OCI-M1 (cell line): ENCODE measurements at places on chromosomes 2 and 18.
A peak's percentile ranks its signal among the peaks of the same experiment; 100 is the strongest.

- DNase-seq: peak; percentile 72
Observed at GRCh38 chr2:152962446-152962845, 244.0 kb downstream of the ARL6IP6 start.

- no peak for DNase-seq
Observed at GRCh38 chr2:179049203-179049545, 763 bp downstream of the CCDC141 start.

- DNase-seq: no peak
Observed at GRCh38 chr2:222465746-222466145, 41.4 kb downstream of the SGPP2 start.

DNA sequence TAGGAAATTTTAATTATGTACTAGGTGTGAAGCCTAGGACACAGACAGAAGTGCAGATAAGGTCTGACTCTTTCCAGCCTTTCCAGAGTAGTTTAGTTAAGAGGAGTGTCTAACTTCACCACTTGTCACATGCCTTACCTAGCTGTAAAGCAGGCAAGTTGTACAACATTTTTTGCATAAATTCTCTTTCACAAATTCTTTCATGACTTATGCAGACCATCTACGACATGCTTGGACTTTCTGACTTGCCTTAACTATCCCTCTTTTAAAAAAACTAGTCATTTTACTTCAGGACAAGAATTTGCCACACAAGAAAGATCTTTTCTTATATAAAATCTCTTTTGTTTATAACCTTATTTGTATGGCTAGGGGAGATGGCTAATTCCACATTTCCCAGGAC lies 1273.6 kb upstream of the SLC39A10 start:
- DNase-seq: peak; percentile 45

GRCh38 chr2:178949151-178949550 lies 100.8 kb downstream of the CCDC141 start:
- DNase-seq: no peak

- no peak for DNase-seq
Observed at GRCh38 chr2:130776550-130776949, 21.2 kb downstream of the AMER3 start.

DNA sequence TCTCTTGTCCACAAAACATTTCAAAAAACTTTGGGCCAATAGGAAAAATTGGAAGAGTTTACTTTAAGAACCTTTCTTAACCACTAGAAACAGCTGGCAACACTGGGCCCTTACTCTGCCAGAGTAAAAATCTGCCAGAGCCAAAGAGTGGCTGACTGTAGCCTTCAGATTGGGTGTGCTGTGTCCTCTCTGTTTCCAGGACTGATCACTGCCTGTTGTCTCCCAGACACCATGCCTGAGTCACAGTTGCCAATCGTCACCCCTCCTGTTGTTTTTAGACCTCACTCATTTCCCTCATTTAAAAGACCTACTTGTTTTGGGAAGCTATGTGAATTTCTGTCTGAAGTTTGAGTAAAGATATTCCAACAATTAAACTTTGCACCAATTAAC lies 159.1 kb downstream of the PPP1R1C start:
- no peak for DNase-seq

DNA sequence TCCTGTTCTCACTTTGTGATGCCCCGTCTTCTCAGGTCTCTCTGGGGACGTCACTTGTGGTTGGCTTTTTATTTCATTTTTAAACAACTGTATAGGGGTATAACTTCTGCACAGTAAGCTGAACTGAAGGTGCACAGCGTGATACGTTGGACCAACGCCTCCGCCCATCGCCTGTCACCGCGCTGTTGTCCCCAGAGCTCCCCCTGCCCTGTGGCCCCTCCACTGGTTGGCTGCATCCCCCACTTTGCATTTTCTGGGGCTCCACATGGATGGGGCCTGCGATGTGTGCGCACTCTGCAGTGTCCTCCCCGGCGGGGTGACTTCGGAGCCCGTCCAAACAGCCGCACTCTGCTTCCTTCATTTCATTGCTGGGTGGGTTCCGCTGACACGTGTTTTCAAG lies 14.3 kb downstream of the GPR35 start:
- DNase-seq: no peak

- DNase-seq: no peak
Observed at GRCh38 chr2:88226754-88227153, 56.6 kb downstream of the THNSL2 start.

DNA sequence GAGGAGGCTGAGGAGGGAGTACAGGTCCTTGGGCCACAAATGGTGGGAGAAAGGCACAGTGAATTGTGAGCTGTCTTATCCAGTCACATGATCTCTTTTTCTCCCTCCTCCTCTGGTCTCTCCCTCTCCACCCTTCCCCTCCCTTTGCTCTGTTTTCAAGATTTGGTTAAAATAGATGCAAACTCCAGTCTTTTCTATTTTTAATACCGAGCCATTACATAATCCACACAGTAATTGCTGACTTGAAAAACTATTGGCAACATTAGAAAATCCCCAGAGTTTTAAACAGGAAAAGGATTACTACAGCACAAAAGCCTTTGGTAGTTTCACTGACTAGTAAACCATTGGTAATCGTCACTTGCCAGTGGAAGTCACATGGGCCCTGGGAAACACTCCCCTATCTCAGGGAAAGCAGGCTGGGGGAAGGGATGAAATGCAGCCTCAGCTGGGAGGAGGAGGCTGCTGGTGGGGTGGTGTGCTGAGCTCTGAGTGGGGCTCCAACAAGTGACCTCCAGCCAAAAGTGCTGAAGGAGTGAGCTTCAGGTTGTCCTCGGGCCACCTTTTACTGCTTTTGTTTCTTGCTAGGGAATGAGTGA lies 57.4 kb upstream of the PCBP1 start:
- DNase-seq: peak; percentile 91

DNA sequence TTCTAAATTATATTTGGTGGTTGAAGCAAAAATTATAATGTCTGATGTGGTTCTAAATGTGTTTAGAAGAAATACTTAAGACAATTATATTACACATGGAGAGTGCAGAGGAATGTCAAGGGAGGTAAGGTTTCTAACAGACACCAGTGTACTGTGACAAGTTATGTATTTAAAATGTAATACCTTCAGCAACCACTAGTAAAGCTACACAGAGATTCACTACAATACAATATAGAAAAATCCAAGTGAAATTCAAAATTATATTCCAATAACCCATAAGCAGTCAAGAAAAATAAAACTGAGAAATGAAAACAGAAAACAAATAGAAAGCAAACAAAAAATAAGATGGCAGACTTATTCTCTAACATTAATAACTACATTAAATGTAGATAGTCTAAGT lies 249.5 kb upstream of the KLHL14 start:
- no peak for DNase-seq

DNA sequence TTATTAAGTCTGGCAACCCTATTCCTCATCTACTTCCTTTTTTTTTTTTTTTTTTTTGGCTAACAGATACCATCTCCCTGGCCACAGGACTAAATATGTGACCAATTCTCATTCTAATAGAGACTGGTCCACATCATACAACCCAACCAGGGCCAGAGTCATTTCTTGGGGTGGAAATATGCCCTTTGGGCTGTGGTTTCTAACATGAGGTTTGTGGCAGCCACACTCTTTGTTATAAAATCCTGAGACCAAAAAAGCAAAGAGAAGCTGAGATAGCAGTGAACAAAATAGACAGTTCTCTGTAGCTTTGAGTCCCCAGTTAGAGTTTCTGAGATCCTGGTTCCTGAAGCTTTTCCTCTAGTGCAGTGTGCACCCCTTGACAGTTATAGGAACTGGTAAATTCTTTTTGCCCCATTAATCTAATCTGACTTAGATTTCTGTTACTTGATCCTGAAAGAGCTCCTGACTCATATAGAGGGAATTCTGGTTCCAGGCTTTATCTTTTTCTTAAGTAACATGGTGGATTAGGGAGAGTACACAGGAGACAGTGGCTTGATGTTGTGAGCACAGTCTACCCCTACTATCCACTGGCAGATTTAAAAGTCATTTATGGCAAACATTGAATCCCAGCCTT lies 86.8 kb downstream of the MAIP1 start:
- peak; percentile 18 for DNase-seq

GRCh38 chr18:5951515-5952091 lies 56.3 kb upstream of the TMEM200C start:
- DNase-seq: no peak

- DNase-seq: no peak
Observed at GRCh38 chr18:75089748-75090327, 119.1 kb downstream of the PTGR3 start.

- peak; percentile 10 for DNase-seq
Observed at GRCh38 chr2:169361706-169362117, 622 bp downstream of the LRP2 start.

GRCh38 chr2:123961576-123961975 lies 63.5 kb upstream of the CNTNAP5 start:
- DNase-seq: no peak

DNA sequence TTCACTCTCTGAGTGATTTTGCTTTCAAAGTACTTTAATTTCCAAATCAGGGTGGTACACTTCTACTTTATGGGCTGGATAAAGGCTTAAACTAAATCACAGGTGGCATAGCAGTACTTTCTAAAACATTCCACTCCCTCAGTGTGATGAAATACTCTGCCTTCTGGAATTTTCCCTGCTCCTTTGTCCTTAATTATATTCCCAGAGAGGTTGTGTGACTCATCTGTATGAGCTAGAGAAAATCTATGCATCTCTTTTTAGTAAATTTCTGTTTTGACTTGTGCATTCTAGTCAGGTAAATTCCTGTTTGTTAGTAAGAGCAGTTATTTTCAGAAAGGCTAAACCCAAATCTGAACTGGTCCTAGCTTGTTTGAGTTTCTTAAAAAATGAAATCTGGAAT lies 29.0 kb upstream of the PLA2R1 start:
- DNase-seq: no peak

DNA sequence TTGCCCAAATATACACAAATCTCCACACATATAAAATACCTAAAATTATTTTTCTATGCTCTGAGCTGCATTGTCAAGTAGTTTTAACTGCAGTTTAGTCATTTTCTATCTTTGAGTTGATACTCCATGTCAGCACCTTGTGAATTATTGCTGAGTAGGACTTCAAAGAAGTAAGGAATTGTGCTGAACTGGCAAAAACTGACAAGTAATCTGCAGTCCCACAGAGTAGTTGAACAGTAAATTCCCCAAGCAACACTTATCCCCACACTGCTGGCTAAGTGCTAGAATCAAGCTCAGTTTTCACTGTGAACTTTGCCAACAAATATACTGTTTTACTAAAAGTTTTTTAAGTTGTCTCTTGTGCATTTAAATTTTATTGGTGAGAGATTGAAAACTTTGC lies 141.8 kb upstream of the ST6GAL2 start:
- no peak for DNase-seq

DNA sequence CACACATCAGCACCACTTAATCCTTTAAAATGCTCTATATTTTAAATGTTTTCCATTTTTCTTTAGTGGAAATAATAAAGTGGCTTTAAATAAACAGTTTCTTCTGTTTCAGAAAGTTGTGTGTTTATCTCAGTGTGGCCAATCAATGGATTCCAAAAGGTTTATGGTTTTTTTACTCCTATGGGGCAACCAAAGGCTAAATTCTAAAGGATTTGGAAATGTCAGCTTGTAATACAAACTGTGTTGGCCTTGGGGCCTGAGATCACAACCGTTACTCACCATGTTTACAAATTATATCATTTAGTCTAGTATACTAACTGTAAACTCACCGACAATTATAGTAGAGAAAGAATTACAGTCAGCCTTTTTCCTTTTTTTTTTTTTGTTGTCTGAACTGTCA lies 827.2 kb downstream of the EPHA4 start:
- DNase-seq: no peak

DNA sequence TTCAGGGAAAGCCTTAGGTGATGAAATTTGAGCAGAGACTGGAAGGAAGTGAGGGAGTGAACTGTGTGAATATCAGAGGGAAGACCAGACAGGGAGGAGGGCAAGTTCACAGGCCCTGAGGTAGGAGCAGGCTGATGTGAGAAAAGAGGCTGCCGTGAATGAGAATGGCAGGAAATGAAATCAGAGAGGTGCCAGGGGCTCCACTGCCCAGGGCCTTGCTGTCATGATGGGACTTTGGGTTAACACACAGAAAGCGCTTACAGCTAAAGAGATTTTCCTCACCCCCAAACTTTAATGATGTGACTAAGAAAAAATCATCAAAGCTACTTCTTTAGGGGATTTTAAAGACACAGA lies 53.8 kb downstream of the MARCHF4 start:
- DNase-seq: no peak

GRCh38 chr2:231680992-231681852 lies 27.1 kb upstream of the PTMA start:
- no peak for DNase-seq

- no peak for DNase-seq
Observed at GRCh38 chr2:128495996-128496547, 177.4 kb upstream of the HS6ST1 start.

DNA sequence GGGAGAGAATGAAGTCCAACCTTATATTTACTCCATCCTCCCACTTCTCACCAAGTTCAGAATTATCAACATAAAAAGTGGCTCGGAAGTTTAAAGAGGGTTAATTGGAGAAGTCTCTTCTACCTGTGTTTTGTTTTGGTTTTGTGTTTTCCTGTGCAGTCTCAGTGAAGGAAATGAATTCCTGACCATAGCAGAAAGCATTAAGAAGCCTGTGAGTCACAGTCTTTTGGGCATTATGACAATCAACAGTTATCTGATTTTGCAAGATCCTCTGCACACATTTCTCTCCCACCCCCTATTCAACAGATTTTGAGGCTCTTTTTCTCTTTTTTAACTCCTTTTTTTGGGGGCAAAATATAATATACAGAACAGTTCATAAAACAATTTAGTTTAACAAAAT lies 8.6 kb upstream of the RPL37A start:
- DNase-seq: no peak

- no peak for DNase-seq
Observed at GRCh38 chr2:109448207-109448606, 165.6 kb downstream of the SEPTIN10 start.

GRCh38 chr18:45359275-45360009 lies 255.8 kb upstream of the SLC14A2 start:
- no peak for DNase-seq
